ENCODE measurements at places on chromosomes 13 and 19.

GRCh38 chr19:2923510-2923909 is 21.3 kb downstream of the ZNF77 start:
- DNase-seq, result peak; percentile 16

- DNase-seq, result peak; percentile 70
Measured at GRCh38 chr13:43389983-43390382, 366.6 kb downstream of the DNAJC15 start.

- DNase-seq, result no peak
Measured at GRCh38 chr13:70415136-70415535, 306.9 kb upstream of the KLHL1 start.

DNA sequence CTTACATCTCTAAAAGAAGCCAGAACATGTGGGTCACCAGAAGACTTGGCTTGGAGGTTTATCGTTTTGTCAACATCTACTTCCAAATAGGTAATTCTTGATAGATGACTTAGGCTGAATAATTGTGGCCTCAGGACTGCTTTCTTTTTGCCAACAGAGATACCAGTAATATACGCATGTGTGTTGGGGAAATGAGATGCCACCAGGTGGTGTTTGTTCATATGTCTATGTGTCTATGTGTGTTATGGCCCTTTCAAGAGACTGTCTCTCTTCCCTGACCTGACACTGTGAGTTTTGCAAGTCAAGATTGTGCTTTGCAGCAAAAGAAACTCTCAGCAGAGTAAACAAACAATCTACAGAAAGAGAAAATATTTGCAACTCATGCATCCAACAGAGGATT is 31.6 kb upstream of the METTL21C start:
- DNase-seq, result no peak

DNA sequence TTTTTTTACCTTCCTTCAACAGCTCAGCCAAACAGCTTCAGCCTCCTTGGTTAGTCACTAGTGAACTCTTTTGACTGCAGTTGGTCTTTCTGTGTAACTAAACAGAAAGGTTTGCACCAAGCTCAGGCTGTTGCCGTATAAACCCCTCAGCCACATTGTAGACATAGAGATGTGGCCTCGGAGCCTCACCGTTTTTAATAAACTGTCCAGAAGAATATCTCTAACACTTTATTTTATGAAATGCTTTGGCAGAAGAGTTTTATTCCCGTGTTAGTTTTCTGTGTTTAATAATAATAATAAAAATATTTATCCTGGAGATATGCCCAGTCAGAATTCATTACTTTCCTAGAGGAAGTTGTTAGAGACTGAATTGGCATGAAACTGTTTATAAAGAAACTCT is 171.7 kb upstream of the MAB21L1 start:
- peak; percentile 9 for DNase-seq

- DNase-seq, result peak; percentile 27
Measured at GRCh38 chr13:46113596-46113995, 8.8 kb upstream of the CPB2 start.

DNA sequence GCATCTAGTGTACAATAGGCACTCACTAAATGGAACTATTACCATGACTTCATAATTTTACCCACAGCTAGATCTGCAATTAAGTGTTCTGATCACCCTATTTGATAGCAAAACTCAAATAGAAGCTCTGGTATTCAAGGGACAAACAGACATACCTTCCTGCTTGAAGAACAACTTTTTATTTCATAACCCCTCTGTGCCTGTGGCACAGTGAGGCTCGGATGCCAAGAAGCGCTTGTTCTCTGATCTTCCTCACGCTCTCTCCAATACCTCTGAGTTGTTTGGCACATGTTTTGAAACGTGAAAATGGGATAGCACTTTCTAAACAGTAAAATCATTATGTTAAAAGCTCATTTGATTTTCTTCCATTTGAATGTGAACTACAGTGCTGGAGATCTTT is 232.0 kb downstream of the KLF5 start:
- DNase-seq, result no peak

DNA sequence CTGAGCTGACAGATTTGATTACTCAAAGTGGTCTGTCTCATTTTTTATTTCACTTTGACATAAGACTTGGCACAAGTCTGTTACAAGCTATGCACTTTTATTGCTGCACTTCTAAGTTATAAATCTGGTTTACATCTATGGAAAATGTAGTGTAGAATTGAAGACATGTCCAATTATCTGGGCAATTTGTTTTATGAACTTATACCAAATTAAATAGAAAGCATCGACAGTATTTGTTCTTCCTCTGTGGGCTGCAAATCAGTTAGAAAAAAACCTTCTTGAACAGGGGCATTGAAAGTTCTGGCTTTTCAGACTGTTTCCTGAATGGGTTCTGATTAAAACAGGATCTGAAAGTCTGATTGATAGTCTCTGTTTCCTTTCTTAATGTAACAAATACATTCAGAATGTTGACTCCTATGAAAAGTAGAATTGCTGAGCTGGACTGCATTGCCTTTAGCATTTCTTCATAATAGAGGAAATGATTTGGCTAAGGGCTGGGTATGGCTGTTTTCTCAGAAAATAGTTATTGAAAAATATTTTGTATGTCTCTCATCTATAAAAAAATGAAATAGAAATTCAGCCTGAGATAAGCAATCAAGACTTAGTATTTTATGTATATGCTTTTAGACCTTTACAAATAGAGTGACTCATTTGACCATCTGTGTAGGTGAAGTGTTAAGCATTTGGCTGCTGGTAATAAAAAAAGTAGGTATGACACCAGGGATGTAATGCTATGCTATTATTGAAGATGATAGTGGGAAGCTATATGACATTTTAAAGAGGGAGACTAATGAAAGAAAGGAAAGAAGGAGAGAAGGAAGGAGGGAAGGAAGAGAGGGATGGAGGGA is 210.9 kb upstream of the SPRY2 start:
- DNase-seq, result no peak

Measured in fibroblast of skin of right quadriceps (primary cell).